ENCODE measurements at places on chromosomes 3 and 15.
A peak's percentile ranks its signal among the peaks of the same experiment; 100 is the strongest.

- no peak for DNase-seq
Measured at GRCh38 chr3:158085931-158086330, 20.3 kb downstream of the SHOX2 start.

GRCh38 chr15:94298364-94298763, 67.0 kb downstream of the MCTP2 start:
- DNase-seq, result no peak

DNA sequence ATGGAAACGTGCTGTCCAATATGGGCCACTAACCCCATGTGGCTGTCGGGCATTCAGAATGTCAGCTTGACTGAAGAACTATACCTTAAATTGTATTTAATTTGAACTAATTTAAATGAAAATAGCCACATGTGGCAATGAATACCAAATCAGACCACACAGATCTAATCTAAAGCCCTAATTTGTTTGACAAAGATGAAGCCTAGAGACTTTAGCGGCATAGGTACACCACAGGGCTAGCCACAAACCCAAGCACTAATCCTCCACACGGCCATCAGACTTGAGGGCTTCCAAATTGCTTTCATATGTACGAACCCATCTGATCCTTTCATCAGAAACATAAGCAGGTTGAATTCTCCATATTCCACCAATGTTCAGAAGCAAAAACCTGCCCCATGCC, 81.4 kb downstream of the SHQ1 start:
- DNase-seq, result no peak

DNA sequence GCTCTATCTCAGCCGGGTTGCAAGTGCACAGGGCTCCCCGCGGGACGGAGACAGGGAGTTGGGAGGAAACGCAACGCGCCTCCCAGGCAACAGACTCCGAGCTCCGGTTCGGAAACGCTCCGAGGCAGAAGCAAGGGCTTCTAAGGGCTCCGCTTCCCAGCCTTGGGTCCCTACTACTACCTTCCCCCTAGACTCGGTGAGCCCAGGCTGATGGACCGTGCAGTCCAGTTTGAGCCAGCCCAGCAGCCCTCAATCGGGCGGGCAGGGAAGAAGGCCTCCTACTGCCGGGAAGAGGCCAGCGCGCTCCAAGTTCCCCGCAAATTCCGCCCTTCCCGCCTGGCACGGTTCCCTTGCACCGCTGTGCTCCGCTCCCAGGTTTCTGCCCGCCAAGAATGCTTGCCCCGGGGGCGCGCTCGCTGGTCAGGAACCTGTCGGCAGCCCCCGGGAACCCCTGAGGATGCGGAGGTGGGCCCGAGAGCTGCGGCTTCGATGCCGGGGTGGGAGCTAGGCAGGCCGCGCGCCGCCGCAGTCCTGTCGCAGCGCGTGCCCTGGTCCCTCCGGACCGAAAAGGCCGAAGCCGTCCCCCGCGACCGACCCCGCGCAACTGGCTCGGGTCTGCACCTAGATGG, 728 bp downstream of the TRANK1 start:
- DNase-seq, result peak; percentile 24

- no peak for DNase-seq
Measured at GRCh38 chr3:120033596-120033995, 60.7 kb downstream of the GSK3B start.

GRCh38 chr3:58492494-58492905, 604 bp downstream of the KCTD6 start:
- peak; percentile 26 for DNase-seq

DNA sequence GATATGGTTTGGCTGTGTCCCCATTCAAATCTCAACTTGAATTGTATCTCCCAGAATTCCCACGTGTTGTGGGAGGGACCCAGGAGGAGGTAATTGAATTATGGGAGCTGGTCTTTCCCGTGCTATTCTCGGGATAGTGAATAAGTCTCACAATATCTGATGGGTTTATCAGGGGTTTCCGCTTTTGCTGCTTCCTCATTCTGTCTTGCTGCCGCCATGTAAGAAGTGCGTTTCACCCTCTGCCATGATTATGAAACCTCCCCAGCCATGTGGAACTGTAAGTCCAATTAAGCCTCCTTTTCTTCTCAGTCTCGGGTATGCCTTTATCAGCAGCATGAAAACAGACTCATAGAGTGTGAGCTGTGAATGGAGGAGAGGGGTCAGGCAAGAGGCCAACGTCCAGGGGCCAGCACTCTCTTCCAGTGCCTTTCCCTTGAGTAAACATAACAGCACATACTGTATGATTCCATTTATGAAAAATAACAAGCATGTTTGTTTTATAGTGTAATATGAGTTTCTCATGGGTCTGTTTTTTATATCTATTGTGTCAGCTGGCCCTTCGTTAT, 16.3 kb upstream of the LCTL start:
- DNase-seq, result no peak

Data from CD4-positive, alpha-beta T cell treated with Interleukin-10 for 1 hour (primary cell).